ENCODE measurements at places on chromosomes 3 and 15.
A peak's percentile ranks its signal among the peaks of the same experiment; 100 is the strongest.

GRCh38 chr3:78353231-78353630 is 1313.3 kb downstream of the ROBO2 start:
- H3K36me3 ChIP-seq: no peaks in the 10 kb centered on the region
- no peak overlapping the region for H3K27ac ChIP-seq
- no peaks in the 10 kb centered on the region for H3K4me1 ChIP-seq

GRCh38 chr3:180657094-180657493 is 22.2 kb downstream of the CCDC39 start:
- no peak overlapping the region for H3K4me3 ChIP-seq
- no peaks in the 10 kb centered on the region for H3K36me3 ChIP-seq
- no peak overlapping the region for H3K27ac ChIP-seq

- no peaks in the 10 kb centered on the region for H3K4me1 ChIP-seq
- no peak for DNase-seq
- peaks cover 3% of the 10 kb centered on the region for H3K27me3 ChIP-seq
These were observed 112.5 kb upstream of the NR2F2 start for GRCh38 chr15:96217983-96218382.

DNA sequence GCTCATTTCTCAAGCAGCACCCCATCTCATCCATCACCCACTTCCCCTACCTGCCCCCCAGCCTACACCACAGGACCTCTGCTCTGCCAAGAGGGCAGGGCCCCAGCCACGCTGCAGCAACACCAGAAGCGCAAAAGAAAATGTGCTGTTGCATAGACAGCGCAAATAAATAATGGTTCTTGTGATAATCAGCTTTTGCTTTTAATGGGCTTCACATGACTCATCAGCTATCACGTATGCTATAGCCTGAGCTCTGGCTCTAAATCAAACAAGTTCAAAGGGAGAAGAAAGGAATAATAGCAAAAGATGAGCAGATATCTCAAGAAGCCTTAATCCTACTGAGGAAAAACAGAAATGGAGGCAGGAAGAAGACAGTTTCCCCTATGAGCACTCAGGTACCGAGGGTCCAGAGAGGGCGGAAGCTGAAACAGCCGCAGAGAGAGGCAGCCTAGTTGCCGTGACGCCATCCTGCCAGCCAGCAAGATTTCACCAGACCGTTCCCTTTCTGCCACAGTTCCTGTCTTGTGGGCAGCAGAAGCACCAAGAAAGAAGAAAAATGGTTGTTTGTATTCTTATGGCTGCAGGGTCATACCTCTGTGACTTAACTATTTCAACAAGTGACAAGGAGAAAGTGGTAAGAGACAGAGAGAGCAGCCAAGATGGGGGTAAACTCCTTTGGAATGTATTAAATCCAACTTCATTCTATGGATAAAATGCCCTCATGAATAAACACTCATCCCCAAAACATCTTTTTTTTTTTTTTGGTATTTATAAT is 22.0 kb downstream of the RAB27A start:
- no peaks in the 10 kb centered on the region for H3K27me3 ChIP-seq
- DNase-seq: no peak

GRCh38 chr3:164903820-164904451 is 174.4 kb downstream of the SI start:
- no peak for DNase-seq
- H3K4me3 ChIP-seq: no peak overlapping the region
- no peaks in the 10 kb centered on the region for H3K4me1 ChIP-seq
- no peaks in the 10 kb centered on the region for H3K36me3 ChIP-seq
- no peaks in the 10 kb centered on the region for H3K27me3 ChIP-seq

DNA sequence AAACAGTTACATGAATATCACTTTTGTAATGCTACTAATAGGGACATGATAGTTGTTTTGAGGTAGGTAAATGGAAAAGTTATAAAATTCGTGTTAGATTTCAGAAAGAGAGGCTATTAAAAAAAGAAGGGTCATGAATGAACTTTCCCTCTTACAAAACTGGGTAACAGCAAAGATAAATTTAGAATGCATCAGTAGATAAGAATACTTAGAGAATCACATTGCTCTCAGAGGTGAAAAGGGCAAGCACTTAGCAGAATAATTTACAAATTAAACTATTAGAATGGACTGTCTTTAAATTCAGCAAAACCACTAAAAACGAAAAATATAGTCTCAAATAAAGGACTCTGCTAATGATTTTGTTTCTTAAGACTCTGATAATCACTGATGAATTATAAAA is 167.2 kb downstream of the PLD1 start:
- H3K36me3 ChIP-seq: peaks cover 17% of the 10 kb centered on the region
- DNase-seq: no peak
- no peak overlapping the region for H3K4me3 ChIP-seq
- no peak overlapping the region for H3K27ac ChIP-seq
- H3K27me3 ChIP-seq: no peaks in the 10 kb centered on the region

GRCh38 chr15:42712584-42712983 is 24.3 kb downstream of the CDAN1 start:
- H3K27me3 ChIP-seq: no peaks in the 10 kb centered on the region
- no peak for DNase-seq
- no peaks in the 10 kb centered on the region for H3K4me1 ChIP-seq

GRCh38 chr3:147458995-147459704 is 50.0 kb downstream of the ZIC1 start:
- no peak overlapping the region for H3K27ac ChIP-seq
- H3K4me3 ChIP-seq: no peak overlapping the region
- H3K27me3 ChIP-seq: no peaks in the 10 kb centered on the region
- no peak for DNase-seq
- H3K36me3 ChIP-seq: no peaks in the 10 kb centered on the region

GRCh38 chr15:80464951-80465625 is 60.9 kb downstream of the ARNT2 start:
- no peak overlapping the region for H3K27ac ChIP-seq
- no peak overlapping the region for H3K4me3 ChIP-seq
- H3K36me3 ChIP-seq: no peaks in the 10 kb centered on the region
- no peaks in the 10 kb centered on the region for H3K27me3 ChIP-seq

DNA sequence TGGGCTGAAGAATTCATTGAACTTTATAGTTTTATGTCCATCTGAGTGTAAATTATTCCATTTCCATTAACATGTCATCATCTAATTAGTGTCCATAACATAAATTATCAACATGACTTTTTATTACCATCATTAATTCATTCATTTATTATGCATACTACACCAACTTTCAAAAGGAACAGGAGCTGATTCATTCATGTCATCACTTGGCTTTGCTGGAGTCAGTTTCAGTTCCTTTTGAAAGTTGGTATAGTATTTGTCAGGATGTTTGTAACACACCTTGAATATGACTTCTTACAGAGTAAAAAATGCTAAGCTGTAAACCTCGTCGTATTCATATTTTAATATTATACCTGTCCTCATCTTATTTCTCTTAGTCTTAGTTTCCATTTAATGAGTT is 298.0 kb upstream of the RBMS3 start:
- no peak overlapping the region for H3K27ac ChIP-seq
- DNase-seq: no peak
- H3K4me1 ChIP-seq: no peaks in the 10 kb centered on the region
- H3K4me3 ChIP-seq: no peak overlapping the region
- no peaks in the 10 kb centered on the region for H3K36me3 ChIP-seq
- H3K27me3 ChIP-seq: no peaks in the 10 kb centered on the region

- H3K36me3 ChIP-seq: no peaks in the 10 kb centered on the region
- no peaks in the 10 kb centered on the region for H3K4me1 ChIP-seq
- no peak overlapping the region for H3K27ac ChIP-seq
- no peak overlapping the region for H3K4me3 ChIP-seq
- no peaks in the 10 kb centered on the region for H3K27me3 ChIP-seq
- no peak for DNase-seq
These were observed 431.2 kb upstream of the ADAMTS9 start for GRCh38 chr3:65118912-65119499.

GRCh38 chr3:115402651-115403050 is 220.7 kb upstream of the GAP43 start:
- H3K4me3 ChIP-seq: no peak overlapping the region
- no peak overlapping the region for H3K27ac ChIP-seq
- no peak for DNase-seq
- H3K4me1 ChIP-seq: no peaks in the 10 kb centered on the region
- H3K36me3 ChIP-seq: no peaks in the 10 kb centered on the region

GRCh38 chr3:26668171-26668570 is 45.6 kb downstream of the LRRC3B start:
- no peak overlapping the region for H3K27ac ChIP-seq
- H3K4me3 ChIP-seq: no peak overlapping the region
- DNase-seq: no peak
- H3K27me3 ChIP-seq: no peaks in the 10 kb centered on the region

GRCh38 chr3:190892395-190892902 is 30.0 kb upstream of the GMNC start:
- DNase-seq: no peak
- no peaks in the 10 kb centered on the region for H3K36me3 ChIP-seq
- peaks cover 2% of the 10 kb centered on the region for H3K4me1 ChIP-seq
- H3K27ac ChIP-seq: no peak overlapping the region
- no peak overlapping the region for H3K4me3 ChIP-seq

GRCh38 chr3:174247687-174248152 is 611.4 kb upstream of the NAALADL2 start:
- H3K27me3 ChIP-seq: no peaks in the 10 kb centered on the region
- H3K4me1 ChIP-seq: no peaks in the 10 kb centered on the region
- no peaks in the 10 kb centered on the region for H3K36me3 ChIP-seq
- no peak overlapping the region for H3K4me3 ChIP-seq

DNA sequence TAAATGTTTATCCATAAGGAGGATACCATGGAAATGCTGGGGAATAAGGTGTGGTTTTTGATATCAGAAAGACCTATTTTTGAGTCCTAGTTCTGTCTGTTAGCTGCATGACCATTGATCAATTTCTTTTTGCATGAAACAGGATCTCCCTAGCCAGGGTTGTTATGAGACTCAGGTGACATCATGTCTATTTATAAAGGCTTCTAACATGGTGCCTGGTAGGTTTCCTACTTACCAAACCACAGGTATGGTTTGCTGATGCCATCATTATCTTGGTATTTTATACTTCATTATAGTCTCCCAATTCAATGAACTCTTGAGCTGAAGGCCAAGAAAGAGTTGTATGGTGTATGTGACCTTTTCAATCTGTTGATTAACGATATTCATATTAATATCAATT is 144.0 kb downstream of the CLSTN2 start:
- no peak overlapping the region for H3K27ac ChIP-seq
- H3K36me3 ChIP-seq: no peaks in the 10 kb centered on the region
- no peak overlapping the region for H3K4me3 ChIP-seq

DNA sequence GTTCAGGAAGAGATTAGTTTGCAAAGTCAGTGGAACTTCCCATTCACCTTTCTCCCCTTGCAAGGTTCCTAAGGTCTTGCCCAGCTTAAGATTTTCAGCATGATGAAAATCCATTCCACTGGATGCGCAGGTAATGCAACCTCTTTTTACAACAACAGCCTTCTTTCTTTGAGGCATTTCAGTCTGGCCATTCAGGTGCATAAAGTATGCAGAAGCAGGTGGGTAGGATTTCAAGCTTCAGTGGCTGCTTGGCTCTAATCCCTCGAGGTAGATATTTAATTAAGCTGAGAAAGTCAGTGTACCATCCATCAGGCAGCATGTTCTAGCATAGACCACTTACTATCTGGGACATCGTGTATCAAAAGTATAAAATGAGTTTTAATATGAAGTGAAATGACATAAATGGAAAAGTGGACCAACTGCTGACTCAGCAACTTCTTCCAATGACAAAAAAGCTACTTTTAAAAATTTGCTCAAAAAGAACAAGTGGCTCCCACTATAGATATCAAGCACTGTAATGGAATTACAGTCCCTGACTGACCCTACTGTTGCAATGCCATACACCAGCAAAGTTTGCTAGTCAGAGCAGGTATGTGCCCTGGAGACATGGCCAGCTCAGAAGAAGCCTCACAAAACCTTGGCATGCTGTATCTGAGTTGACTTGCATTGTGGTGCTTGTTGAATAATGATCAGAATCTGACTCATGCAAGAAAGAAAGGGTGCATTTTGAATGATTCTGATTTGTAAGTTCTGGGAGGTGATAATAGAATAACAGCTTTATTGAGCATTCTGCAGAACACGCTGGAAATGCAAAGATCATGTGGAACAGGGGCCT is 459.9 kb upstream of the MCTP2 start:
- H3K36me3 ChIP-seq: no peaks in the 10 kb centered on the region
- H3K4me1 ChIP-seq: peaks cover 10% of the 10 kb centered on the region
- no peak for DNase-seq
- no peak overlapping the region for H3K4me3 ChIP-seq
- H3K27me3 ChIP-seq: no peaks in the 10 kb centered on the region
- no peak overlapping the region for H3K27ac ChIP-seq

DNA sequence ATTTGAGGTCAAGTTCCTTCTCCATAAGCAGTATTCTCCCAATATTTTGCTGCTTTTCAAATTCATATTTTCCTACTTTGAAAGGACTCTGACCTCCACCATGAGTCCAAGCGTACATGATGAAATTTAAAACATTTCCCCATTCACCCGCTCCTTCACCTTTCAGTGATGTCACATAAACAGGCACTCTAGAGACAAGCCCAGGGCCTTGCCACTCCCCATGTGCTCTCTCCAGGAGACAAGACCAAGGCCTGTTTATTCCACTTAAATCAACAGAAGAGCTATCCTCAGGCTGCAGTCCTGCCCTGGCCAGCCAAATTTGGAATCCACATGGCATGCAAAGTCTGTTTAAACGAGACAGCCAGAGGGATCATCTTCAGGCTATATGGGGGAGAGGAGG is 161.5 kb downstream of the ARRDC4 start:
- no peaks in the 10 kb centered on the region for H3K27me3 ChIP-seq
- peaks cover 4% of the 10 kb centered on the region for H3K4me1 ChIP-seq
- no peak overlapping the region for H3K4me3 ChIP-seq

- H3K4me3 ChIP-seq: no peak overlapping the region
- H3K27ac ChIP-seq: no peak overlapping the region
- no peak for DNase-seq
- no peaks in the 10 kb centered on the region for H3K4me1 ChIP-seq
- no peaks in the 10 kb centered on the region for H3K27me3 ChIP-seq
- no peaks in the 10 kb centered on the region for H3K36me3 ChIP-seq
These were observed 60.8 kb downstream of the ATP13A5 start for GRCh38 chr3:193317682-193318300.

GRCh38 chr3:26915208-26915607 is 292.6 kb downstream of the LRRC3B start:
- H3K27ac ChIP-seq: no peak overlapping the region
- H3K4me1 ChIP-seq: no peaks in the 10 kb centered on the region
- H3K27me3 ChIP-seq: no peaks in the 10 kb centered on the region
- DNase-seq: no peak
- no peaks in the 10 kb centered on the region for H3K36me3 ChIP-seq

- no peak overlapping the region for H3K27ac ChIP-seq
- no peaks in the 10 kb centered on the region for H3K4me1 ChIP-seq
- DNase-seq: no peak
- no peak overlapping the region for H3K4me3 ChIP-seq
These were observed 38.4 kb downstream of the PCOLCE2 start for GRCh38 chr3:142850395-142851023.

GRCh38 chr15:92819278-92820235 is 80.6 kb upstream of the CHD2 start:
- H3K27ac ChIP-seq: peak overlapping the region; percentile 88
- H3K4me3 ChIP-seq: peak overlapping the region; percentile 46
- H3K27me3 ChIP-seq: no peaks in the 10 kb centered on the region
- no peak for DNase-seq

DNA sequence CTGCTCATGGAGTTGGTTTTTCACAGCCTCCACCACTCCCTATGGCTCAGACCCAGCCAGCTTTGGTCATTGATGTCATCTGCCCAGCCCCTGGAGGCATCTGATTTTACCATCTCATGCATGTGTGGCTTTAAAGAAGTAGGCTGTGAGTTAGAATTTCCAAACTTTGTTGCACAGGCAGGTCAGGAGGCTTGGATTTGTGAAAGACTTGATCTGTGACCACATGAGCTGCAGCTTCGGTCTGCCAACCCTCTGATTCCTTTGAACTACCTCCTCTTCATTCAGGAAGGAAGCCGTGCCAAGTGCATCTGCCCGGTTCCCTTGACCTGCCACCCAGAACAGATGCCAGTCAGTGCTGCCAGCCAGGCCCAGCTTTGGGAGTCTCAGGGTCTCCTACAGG is 9.2 kb downstream of the CTXND1 start:
- no peak for DNase-seq
- H3K36me3 ChIP-seq: no peaks in the 10 kb centered on the region
- H3K4me1 ChIP-seq: no peaks in the 10 kb centered on the region
- H3K27ac ChIP-seq: no peak overlapping the region

All from suprapubic skin (tissue), 4 donors.